ENCODE measurements at places on chromosomes 11 and 22.

- DNase-seq, result no peak
Observed at GRCh38 chr22:20999350-21000206, 2.3 kb downstream of the THAP7 start.

GRCh38 chr11:125994509-125994908 lies 48.7 kb downstream of the VSIG10L2 start:
- no peak for DNase-seq

- DNase-seq, result no peak
Observed at GRCh38 chr11:127651888-127652221, 651.3 kb upstream of the KIRREL3 start.

- no peak for DNase-seq
Observed at GRCh38 chr11:95542868-95543551, 246.6 kb downstream of the FAM76B start.

Data from transverse colon (tissue), 4 donors.